Stimulated activated CD4-positive, alpha-beta T cell treated with anti-CD3 and anti-CD28 coated beads, Interleukin-15, amount 100 ng/mL, for 48 hours (primary cell): ENCODE measurements at places on chromosomes 12 and 14.
A peak's percentile ranks its signal among the peaks of the same experiment; 100 is the strongest.

DNA sequence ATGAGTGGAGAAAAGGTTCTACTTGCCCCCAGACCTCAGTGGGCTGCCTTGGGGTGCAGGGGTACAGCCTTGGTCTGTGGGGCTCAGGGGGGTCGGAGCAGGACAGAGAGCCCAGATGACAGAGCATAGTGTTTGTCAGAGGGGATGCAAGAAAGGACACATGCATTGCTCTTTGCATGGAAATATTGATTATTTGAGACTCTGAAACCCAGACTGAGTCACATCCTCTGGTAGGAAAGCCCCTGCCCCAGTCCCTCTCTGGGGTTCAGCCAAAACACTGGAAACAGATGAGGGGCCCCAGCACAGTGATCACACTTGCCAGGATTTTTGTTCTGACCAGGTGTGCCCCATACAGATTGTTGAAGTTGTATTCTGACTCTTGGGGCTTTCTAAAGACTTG is 1094.4 kb downstream of the BCL11B start:
- peak; percentile 76 for DNase-seq

- no peak for DNase-seq
Observed at GRCh38 chr12:7899755-7900154, 27.0 kb upstream of the SLC2A14 start.

GRCh38 chr12:57093415-57094207 is 4.7 kb downstream of the NAB2 start:
- peak; percentile 43 for DNase-seq

- no peak for DNase-seq
Observed at GRCh38 chr14:67410313-67410712, 1.7 kb downstream of the PLEK2 start.

DNA sequence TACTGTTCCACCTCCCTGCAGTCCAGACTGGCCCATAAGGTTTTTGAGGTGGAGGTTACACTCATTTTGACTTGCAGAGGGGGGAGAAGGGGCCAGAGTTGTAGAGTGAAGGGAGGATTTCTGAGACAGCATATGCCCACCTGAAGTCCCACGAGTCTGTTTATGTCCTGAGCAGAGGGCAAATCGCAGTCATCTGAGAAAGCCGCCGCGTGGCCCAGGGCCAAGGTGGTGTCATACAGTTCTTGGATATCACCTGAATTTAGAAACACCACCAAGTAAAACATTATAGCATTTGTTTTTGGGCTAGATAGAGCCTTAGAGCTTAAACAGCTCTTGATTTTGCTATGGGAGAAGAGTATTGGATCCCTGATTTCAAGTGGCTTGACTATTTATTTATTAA is 30.9 kb downstream of the TDG start:
- DNase-seq = no peak
